Stimulated activated CD8-positive, alpha-beta memory T cell treated with anti-CD3 and anti-CD28 coated beads, Interleukin-15, amount 100 ng/mL, for 48 hours (primary cell): ENCODE measurements at places on chromosomes 6 and 20.

GRCh38 chr20:16621435-16622141 lies 48.3 kb upstream of the KIF16B start:
- DNase-seq: no peak

DNA sequence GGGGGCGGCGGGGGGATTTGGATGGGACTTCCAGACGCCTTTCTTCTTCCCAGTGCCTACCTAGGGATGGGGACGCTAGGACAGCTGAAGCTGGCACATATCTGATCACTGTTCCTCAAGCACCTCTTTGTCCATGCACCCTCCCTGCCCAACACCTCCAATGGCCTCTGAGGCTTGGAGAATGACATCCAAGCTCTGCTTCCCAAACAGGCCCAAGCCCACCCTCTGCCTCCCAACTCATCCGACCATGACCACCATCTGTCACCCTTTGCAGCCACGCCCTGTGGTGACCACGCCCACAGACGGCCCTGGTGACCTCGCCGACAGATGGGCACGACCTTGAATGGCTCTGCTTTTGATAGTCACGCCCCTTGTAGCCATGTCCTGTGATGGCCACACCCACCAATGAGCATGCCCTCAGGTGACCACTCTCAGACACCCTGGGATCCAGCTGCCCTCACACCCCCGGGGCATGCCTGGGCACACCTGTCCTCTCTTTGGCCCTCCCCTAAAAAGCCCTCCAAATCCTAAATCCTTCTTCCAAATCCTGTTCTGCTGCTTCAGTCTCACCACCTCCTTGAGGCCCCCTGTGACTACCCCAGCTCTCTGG lies 51.0 kb downstream of the SSR1 start:
- DNase-seq: no peak

DNA sequence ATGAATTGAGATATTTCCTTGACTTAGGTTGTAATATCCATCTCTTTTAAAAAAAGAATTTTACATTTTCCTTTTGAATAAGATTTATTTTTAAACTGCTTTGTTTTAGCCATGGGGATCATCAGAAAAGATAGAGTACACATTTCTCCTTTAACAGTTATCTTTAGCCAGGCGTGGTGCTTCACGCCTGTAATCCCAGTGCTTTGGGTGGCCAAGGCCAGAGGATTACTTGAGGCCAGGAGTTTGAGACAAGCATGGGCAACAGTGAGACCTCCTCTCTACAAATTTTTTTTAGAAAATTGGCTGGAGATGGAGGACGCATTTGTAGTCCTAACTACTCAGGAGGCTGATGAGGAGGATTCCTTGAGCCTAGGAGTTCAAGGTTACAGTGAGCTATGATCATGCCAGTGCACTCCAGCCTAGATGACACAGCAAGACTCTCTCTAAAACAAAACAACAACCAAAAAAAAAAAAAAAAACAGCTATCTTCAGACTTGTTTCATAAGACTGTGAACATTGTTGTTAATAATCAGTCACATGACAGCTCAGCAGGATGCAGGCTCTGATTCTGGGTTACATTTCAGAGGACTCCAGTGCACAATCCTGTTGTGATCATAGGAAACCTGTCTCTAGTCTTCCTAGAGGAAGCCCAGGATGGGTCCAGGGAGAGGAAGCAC lies 2.0 kb upstream of the SLC17A3 start:
- DNase-seq: no peak

- DNase-seq: no peak
Measured at GRCh38 chr6:51926125-51926524, 161.3 kb downstream of the PKHD1 start.

DNA sequence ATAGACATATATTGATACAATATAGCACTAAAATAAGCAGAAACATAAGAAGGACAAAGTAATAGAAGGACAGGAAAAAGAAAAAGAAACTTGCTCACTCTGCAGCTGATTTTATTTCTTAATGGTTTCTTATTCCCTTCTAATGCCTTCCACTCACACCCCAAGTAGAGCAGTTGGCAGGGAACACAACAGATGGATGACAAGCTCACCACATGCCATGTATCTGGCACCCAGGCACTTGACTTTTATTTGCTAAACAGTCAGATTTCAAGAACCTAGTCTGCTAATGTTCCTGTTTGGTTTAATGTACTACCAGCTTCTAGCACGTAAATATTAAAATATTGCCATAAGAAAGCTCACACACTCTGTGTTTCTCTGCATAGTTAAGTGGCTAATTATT lies 87.1 kb downstream of the COL19A1 start:
- DNase-seq: no peak

- no peak for DNase-seq
Measured at GRCh38 chr6:109241199-109241598, 141.1 kb downstream of the CD164 start.

- no peak for DNase-seq
Measured at GRCh38 chr20:4657096-4657495, 64.6 kb upstream of the PRND start.

GRCh38 chr6:74182992-74183391 lies 487.0 kb downstream of the CD109 start:
- DNase-seq: no peak

DNA sequence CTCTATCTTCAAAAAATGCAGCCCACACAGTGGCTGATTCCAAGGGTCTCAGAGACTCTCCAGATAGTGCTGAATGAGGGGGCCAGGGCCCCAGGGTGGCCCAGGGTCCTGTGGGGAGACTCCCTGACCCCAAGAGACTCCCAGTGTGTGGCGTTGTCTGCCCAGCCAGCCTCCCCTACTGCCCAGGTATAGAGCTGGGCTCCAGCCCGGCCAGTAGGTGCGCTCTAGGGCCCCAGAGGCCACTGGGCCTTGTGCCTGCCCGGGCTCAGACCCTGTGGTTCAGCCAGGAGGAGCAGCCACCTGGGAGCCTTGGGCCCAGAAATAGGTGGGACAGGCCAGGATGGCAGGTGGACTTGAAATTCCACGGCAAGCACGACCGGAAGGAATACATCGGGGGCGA lies 30.3 kb upstream of the GATA5 start:
- DNase-seq: no peak

- DNase-seq: no peak
Measured at GRCh38 chr6:351011-351866, 40.3 kb upstream of the IRF4 start.

DNA sequence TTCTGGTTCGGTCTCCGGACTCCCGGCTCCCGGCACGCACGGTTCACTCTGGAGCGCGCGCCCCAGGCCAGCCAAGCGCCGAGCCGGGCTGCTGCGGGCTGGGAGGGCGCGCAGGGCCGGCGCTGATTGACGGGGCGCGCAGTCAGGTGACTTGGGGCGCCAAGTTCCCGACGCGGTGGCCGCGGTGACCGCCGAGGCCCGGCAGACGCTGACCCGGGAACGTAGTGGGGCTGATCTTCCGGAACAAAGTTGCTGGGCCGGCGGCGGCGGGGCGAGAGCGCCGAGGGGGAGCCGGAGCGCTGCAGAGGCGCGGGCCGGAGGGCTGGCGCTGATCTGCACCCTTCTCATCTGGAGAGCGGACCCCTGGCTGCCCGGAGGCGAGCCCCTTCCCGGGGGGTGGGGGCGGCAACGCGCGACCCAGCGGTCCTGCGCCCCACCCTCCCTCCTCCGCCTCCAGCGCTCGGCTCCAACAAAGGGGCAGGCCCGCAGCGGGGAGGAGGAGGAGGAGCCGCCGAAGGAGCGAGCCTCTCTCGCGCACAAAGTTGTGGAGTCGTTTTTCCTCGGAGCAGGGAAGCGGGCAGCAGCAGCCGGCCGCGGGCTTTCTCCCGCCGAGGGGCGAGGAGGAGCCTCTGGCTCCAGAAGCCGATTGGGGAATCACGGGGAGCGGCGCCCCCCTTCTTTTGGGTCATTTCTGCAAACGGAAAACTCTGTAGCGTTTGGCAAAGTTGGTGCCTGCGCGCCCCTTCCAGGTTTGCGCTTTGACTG lies at the start of gene UTRN:
Gene UTRN, plus strand, starts transcription at position 553 of the 765 bp plus-strand sequence. CDS start 6,494 bp downstream, outside the sequence.
- DNase-seq: peak; percentile 31

DNA sequence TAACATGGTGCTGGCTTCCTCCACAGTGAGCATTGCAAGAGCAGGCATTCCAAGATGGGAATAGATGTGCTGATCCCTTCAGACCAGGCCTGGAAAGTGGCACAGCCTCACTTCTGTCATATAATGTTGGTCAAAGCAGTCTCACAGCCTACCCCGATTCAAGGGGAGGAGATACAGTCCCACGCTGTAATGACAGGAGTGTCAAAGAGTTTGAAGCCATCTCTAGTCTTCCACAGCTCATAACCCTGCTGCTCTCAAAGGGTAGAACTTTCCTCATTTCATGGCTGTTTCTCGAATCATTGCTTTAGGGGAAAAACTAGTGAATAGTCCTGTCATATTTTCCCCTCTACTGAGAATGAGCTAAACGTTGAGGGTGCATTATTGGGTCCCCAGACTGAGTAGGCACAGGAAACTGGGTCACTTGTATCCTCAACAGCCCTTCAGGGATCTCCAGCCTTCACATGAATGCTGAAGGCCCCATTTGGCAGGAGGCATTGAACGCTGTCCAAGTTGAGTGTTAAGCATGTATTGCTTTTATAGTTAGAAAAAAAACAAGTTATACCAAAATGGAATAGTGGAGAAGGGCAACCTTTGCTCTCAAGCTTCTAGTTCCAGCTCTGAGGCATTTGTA lies 27.3 kb downstream of the DTD1 start:
- no peak for DNase-seq

GRCh38 chr20:16106191-16106849 lies 466.9 kb downstream of the KIF16B start:
- no peak for DNase-seq

- no peak for DNase-seq
Measured at GRCh38 chr6:137237413-137238170, 18.4 kb upstream of the IFNGR1 start.

- no peak for DNase-seq
Measured at GRCh38 chr6:3450888-3451287, 6.0 kb downstream of the SLC22A23 start.

DNA sequence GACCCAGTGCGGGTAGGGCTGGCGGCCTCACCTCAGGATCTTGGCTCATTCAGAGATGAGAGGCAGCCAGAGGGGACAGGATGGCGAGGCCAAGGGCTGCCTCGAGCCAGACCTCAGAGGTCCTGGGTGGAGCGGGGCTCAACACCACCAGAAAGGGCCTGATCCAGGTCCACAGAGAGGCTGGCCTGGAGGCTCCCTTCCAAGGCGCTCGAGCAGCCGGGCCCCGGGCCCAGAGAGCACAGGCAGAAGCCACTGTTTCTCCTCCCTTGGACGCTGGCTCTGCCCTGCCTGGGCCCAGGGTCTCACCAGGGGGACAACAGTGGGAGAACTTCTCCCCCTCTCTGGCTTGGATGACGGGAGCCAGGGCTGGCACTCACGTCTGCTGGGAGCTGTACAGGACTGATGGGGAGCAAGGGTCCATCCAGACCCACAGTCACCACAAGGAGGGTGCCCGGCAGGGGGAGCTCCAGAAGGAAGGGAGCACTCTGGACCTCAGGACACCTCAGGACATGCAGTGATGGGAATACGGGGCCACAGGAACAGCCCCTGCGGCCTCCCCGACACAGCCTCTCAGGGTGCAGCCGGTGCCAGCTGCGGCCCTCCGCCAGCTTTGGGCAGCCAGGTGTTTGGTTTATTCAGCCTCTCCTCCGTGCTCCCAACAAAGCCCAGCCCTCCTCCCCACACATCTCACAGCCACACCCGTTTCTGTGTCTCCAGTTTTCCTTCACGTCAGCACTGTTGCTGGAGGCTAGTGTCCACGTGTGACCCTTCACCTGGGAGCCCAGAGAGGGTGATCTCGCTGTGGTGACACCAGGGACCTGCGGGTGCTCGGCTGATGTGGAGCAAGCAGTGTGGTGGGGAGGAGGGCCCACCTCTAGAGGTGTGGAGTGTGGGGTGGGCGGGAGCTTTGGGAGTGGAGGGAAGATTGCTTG lies 8.7 kb downstream of the RPS21 start:
- DNase-seq: no peak

DNA sequence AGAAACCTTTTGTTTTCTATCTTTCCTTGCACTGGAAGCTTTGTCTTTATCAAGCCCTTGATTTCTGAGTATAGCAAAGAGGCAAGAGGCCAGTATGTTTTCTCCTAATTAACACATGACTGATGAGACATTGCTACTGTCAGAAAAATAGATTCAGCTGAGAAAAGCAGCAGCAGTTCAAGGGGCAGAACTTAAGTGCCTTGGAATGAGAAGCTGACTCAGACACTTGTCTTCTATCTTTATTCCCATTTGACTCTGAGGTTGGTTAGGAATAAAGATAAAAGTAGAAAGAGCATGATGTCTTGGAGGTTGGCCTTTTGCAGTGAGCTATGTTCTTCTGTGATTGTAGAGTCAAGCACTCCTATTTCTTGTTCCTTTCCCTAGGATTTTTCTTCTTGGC lies 79.1 kb upstream of the MAN1A1 start:
- DNase-seq: no peak

DNA sequence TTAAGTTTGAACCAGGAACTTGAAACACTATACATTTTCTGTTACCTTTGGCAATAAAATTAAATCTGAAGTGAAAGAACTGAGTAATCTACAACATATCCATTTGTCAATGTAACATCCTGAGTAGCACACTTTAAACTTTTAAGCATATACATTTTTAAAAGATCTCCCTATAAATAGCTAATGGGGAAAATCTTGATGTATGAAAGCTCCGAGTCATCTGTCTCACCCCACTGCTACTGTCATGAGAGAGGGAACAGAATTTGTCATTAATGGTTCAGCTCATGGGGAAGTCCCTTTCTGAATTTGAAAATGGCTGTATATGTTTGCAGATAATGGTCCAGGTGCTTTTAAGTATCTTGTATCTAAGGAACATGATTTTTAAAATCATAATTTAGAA lies 55.2 kb upstream of the NOX3 start:
- DNase-seq: no peak

- DNase-seq: no peak
Measured at GRCh38 chr20:52234302-52235045, 42.9 kb upstream of the ZFP64 start.

- DNase-seq: no peak
Measured at GRCh38 chr6:81382852-81383251, 369.6 kb downstream of the TENT5A start.

DNA sequence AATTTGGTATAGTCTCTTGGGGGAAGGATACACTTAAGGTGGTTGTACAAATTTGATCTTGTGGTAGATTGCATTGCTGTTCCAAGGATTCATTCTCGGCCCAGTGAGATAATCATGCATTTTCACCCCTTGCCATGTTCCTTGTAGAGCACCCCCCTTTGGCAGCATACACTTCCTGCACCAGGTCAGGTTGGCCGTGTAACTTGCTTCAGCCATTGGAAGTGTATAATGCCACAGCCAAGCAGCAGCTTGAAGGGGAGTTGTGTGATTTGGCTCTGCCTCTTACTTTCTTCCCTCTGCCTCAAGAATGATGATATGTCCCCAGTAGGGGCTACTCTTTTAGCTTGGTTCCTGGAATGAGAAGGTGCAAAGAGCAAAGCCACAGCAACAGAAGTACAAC lies 21.9 kb downstream of the CCN2 start:
- DNase-seq: no peak
